Mesendoderm (in vitro differentiated cells): ENCODE measurements at places on chromosomes 16 and 17.
A peak's percentile ranks its signal among the peaks of the same experiment; 100 is the strongest.

GRCh38 chr17:4933646-4934045 lies 1.6 kb downstream of the GP1BA start:
- no peak for DNase-seq

DNA sequence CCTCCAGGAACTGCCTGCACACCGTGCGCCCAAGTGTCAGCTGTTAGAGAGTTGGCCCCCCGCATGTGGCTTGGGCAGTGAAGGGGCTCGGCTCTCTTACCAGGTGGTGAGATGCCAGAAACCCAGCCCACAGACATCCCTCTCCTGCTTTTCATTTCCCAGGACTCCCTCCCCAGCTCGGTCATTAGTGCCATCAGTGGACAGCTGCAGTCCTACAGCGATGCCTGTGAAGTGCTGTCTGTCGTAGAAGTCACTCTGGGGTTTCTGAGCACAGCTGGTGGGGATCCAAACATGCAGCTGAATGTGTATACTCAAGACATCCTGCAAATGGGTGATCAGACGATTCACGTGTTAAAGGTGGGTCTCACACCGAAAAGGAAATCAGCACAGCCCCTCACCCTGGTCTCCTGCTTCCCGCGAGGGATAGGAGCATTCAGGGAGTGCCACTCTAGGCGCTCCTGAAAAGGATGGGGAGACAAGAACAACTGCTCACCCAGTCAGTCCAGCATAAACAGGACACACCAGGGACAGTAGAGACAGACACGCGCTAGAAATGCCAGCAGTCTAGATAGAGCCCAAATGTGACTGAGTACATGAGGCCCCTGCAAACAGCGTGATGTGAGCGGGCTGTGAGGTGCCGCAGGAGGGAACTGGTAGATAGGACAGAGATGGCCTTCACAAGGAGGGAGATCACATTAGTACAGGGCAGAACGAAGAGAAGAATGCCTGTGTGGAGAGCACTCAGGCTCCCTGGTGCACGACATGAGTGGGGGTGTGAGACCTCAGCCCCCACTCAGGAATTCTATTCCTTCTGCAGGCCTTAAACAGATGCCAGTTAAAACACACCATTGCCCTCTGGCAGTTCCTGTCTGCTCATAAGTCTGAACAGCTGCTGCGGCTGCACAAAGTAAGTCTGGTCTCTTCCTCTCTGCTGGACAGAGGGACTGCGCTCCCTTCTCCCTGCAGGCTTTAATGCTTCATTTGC lies 25.7 kb upstream of the ENDOV start:
- DNase-seq, result no peak

DNA sequence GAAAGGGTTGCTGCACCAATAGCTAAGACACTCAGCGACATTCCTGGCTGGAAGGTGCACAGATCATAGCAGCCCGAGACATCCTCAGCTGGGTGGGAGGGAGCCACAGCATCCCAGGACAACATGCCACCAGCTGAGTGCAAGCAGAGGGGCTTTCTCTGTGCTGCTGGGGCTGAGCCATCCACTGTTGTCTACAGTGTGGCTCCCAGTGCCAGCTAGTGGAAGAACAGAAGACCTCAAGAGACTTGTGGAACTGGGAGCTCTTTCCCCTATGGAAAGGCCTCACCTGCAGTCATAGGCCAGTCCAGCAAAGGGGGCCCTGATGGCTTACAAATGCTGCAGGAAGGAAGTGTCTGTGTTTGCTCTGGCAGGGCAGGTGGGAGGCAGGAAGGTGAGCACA lies 131.0 kb downstream of the C16orf78 start:
- DNase-seq, result no peak

GRCh38 chr16:84844049-84844350 lies 24.2 kb downstream of the CRISPLD2 start:
- no peak for DNase-seq

DNA sequence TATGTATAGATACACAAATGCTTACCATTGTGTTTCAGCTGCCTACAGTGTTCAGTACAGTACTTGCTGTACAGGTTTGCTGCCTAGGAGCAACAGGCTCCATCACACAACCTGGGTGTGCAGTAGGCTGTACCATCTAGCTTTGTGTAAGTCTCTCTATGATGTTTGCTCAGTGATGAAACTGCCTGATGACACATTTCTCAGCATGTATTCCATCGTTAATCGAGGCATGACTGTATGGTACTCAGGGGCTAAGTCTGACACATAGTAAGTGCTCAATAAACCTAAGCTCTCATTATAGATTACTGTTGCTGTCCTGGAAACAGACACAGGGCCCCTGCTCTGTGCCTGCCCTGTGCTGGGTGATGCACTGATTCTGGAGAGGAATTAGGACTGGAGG lies 18.1 kb downstream of the KCNJ12 start:
- DNase-seq, result no peak

- DNase-seq, result no peak
Measured at GRCh38 chr16:67571464-67571863, 9.1 kb downstream of the CTCF start.

GRCh38 chr17:41496803-41497484 lies 7.2 kb upstream of the KRT36 start:
- peak; percentile 93 for DNase-seq

DNA sequence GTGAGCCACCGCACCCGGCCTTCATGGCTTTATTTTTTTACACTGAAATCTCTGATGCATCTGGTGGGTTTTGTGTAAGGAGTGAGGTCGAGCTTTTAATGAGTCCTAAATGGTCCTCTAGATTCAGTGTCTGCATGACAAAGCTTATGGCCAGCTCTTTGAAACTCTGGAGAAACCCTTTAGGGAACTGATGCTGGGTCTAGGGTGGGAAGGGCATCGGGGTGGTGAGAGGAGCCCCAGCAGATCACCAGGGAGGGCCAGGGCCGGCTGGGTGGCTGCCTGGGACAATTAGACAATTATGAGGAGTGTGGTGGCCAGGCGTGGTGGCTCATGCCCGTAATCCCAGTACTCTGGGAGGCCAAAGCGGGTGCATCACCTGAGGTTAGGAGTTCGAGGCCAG lies 93.9 kb downstream of the SEC14L1 start:
- DNase-seq, result no peak

- no peak for DNase-seq
Measured at GRCh38 chr17:7123844-7124243, 9.2 kb upstream of the ASGR2 start.

DNA sequence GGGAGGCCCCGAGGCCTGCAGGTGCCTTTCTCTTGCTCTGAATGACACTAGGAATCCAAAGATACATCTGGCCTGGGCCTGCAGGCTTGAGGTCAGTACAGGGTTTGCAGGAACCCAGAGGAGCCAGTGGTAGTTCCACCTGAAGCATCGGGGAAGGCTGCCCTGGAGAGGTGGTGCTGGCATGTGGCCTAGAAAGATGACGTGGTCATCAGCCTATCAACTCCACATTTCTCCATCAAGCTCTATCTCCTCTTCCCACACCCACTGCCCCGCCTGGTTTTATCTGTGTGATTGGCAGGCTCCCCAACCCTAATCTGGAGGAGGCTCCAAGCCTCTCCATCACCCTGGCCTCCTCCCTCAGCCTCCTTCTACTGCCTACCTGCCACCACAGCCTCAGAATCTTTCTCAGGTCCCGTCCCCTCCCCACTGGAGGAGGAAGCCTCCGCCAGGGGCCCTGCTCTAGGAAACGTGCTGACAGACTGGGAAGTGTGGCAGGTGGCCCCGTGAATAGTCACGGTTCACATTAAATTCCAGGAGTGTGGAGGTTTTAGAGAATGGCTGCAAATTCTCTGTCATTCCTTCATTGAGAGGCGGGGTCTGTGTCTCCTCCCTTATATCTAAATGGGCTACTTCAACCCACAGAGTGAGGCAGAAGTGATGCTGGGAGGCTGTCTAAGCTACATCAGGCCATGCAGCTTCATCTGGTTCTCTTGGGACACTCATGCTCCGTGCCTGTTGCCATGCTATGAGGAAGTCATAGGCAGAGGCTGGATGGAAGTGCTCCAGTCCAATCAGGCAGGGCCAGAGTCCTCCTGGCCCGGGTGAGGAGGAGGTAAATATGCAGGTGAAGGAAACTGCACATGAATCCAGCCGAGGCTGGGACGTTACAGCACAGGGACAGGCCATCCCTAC lies 11.4 kb upstream of the MAP2K3 start:
- no peak for DNase-seq

GRCh38 chr17:78759969-78760352 lies 22.1 kb downstream of the CYTH1 start:
- no peak for DNase-seq

GRCh38 chr16:81752225-81752875 lies 26.7 kb upstream of the PLCG2 start:
- DNase-seq, result peak; percentile 49
